ENCODE measurements at places on chromosomes 1 and 21. TPM values are rescaled to one million over a fixed set of nuclear protein-coding genes. Genes with fewer than 3 reads are reported as not detected.

Gene UMODL1
- not detected for total RNA-seq

Gene RAB3B
- total RNA-seq = 0.02 TPM

Gene BARHL2
- not detected for total RNA-seq

Gene NCDN
- total RNA-seq = 16.8 TPM

Gene HTR6
- not detected for total RNA-seq

Gene PODN
- 10.2 TPM for total RNA-seq

Gene ABCG1
- 43.3 TPM for total RNA-seq

Gene TTLL10
- not detected for total RNA-seq

Gene CAPN8
- 0.85 TPM for total RNA-seq

Gene LGALS8
- total RNA-seq = 13.0 TPM

Gene PRPF38A
- 8.2 TPM for total RNA-seq

Gene C8A
- 0.40 TPM for total RNA-seq

Gene INAVA
- total RNA-seq = not detected

Gene CDK11B
- 48.4 TPM for total RNA-seq

Gene TMCO2
- not detected for total RNA-seq

Gene ZBTB18
- total RNA-seq = 59.2 TPM

Gene BRINP3
- 0.20 TPM for total RNA-seq

Gene PROK1
- total RNA-seq = 1.4 TPM

Gene ERG
- total RNA-seq = 5.2 TPM

Gene LIN9
- total RNA-seq = 2.1 TPM

Gene HSPB7
- 355 TPM for total RNA-seq

Gene CFHR4
- total RNA-seq = not detected

Gene TPR
- total RNA-seq = 84.7 TPM

Gene RGS7
- not detected for total RNA-seq

Gene CADM3
- 0.76 TPM for total RNA-seq

Gene SPRR5
- not detected for total RNA-seq

Measured in gastrocnemius medialis (tissue), 4 donors.